Muscle of arm (tissue), 14 donors: ENCODE measurements at places on chromosomes 7 and 10.

- no peak for DNase-seq
These were observed 44.7 kb downstream of the COL13A1 start for GRCh38 chr10:69846293-69846921.

- DNase-seq: peak; percentile 5
These were observed 47.3 kb downstream of the LRRN3 start for GRCh38 chr7:111138193-111138569.

GRCh38 chr7:28136420-28136819 is 44.2 kb downstream of the JAZF1 start:
- no peak for DNase-seq

- no peak for DNase-seq
These were observed 43.6 kb downstream of the PLCE1 start for GRCh38 chr10:94037286-94037685.

DNA sequence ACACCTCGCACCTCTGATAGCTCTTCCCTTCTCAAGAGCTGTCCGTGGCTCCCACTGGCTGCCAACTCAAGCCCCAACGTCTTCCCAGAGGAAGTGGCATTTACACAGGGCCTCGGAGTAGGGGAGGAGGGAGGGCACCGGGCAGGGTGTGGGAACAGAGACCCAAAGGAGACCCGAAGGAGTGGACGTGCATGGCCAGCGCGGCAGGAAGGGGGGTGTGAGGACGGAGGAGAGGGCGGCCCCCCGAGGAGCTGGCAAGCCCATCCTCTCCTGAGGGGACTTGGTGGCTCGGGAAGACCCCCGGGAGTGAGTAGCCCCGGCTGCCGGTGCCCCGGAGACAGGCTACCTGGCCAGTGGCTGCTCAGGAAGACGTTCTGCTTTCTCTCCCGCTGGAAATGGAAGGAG is 85.9 kb downstream of the FOXL3 start:
- DNase-seq: no peak

DNA sequence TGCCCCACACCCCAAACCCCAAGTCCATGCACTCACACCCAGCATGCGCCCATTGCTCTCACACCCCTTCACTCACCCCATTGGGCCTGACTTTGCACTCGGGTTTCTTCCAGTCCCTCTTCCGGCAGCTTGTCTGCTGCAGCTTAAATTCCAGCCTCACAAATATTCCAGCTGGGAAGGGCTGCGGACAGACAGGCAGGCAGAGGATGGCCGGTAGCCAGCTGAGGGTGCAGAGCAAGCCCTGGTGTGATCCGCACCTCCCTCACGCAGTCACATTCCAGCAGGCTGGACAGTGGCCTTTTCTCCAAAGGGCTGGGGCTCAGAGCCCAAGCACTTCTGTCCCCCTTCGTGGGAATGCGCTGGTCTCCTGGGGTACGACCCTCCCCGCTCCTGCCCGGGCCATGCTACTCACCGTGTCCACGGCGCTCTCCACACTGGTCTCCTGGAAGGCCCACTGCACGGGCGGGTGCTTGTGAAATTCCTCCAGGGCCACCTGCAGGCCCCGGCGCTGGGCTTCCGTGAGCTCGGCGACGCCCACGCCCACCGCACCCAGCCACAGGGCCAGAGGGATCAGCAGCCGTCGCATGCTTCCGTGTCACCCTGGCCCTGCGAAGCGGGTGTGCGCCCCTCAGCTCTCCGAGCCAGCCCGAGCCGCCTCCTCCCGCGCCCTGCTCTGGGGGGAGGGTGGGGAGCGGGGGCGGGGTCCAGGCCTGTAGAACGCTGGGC is 1.2 kb downstream of the RARRES2 start:
- no peak for DNase-seq

DNA sequence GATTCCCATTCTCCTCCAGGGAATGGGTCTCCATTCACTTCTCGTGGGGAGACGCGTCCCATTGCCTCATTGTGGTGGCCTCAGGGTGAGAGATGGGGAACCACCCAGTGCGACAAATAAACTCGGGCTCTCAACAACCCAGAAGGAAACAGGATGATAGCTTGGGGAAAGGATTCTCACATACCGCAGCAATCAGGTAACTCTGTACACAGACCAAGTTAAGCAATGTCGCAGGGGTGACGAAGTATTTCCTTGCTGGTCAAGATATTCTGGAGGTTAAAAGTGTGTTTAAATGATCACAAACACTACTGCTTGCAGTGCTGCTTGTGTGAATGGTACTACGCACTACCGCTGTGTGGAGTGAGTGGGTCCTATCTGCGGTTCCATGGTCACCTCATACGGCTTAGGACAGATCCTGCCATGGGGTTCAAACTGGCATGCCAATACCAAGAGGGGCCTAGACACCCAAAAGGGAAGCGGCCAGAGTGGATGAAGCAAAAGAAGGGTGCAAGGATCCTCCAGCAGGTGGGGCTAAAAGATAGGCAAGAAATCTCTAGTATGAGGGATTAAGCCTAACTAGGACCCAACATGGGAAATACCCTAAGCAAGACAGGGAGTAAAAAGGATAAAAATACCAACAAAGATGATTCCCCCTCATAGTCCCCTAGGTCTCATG is 143.8 kb upstream of the TMEM106B start:
- peak; percentile 25 for DNase-seq

GRCh38 chr10:7409732-7410168 is 1.1 kb downstream of the SFMBT2 start:
- DNase-seq: peak; percentile 34

DNA sequence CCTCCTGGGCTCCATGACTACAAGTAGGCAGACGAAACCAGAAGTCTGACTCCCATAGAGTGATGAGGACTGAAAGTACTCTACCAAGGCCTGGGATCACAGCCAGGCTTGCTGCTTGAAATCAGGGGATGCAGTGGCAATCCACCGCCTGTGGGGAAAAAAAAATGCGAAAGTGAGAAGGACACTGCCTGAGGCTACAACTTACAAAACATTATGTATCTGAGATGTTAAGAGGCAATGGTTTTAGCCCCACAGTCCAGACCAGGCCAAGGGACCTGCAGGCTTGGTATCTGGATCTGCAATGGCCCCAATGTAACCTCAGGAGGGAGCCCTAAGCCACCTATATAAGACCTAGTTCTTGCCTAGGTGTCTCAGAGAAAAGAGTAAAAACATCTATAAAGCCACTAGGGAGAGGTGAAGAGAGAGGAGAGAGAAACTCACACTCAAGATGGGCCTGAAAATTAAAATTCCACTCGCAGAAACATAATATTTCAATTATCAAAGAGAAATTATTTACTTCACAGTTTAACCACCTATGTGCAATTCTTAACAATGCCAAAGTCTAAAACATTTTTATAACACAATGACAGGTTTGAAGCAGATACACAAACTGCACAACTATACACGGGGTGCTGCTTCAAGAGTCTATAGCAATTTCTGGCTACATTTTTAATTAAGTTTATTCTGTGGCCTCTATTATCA is 13.9 kb downstream of the DNAJC1 start:
- no peak for DNase-seq

DNA sequence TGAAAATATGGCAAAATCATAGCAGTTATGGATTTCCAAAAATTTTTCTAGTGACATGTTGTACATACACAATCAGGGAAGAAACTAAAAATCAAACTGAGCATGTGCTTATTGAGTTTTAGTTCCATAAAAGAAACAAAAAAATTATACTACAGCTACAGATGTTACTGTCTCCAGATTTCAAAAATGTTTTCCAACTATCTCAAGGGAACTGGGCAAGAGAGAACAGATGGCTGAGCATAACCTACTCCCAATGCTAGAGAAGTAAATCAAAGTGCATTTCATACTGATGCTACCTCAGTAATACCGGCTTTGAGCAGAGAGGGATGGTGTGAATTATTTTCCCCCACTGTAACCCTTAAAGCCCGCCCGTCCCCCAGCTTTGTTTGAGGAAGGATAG is 40.7 kb upstream of the KMT2C start:
- peak; percentile 31 for DNase-seq
